ENCODE measurements at places on chromosomes 1 and 21.

GRCh38 chr1:160610569-160611242, 31.4 kb upstream of the CD84 start:
- no peak for DNase-seq

DNA sequence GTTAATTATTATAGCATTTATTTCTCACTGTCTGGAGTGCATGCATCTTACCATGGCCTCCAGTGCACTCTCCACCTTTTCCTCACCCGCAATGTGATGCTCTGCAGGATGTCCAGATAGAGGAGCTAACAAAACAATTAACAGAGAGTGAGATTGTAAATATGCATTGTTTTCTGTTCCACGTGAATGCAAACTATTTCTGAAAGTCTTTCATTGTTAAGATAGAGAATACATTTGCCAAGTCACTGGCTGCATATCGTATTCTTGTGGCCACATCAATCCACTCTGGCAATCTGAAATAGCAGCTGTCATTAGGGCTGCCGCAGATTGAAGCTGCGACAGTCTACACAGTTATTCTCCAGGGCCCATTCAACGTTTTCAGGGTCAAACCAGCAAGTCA, 143.8 kb downstream of the DUSP10 start:
- DNase-seq: no peak

DNA sequence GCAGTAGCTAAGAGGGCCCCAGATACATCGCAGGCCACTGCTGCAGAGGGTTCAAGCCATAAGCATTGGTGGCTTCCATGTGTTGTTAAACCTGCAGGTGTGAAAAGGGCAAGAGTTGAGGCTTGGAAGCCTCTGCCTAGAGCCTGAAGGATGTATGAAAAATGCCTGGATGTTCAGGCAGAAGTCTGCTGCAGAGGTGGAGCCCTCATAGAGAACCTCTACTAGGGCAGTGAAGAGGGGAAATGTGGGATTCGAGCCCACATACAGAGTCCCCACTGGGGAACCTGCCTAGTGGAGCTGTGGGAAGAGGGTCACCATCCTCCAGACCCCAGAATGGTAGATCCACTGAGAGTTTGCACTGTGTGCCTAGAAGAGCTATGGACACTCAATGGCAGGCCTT, 30.6 kb upstream of the ADGRL4 start:
- no peak for DNase-seq

DNA sequence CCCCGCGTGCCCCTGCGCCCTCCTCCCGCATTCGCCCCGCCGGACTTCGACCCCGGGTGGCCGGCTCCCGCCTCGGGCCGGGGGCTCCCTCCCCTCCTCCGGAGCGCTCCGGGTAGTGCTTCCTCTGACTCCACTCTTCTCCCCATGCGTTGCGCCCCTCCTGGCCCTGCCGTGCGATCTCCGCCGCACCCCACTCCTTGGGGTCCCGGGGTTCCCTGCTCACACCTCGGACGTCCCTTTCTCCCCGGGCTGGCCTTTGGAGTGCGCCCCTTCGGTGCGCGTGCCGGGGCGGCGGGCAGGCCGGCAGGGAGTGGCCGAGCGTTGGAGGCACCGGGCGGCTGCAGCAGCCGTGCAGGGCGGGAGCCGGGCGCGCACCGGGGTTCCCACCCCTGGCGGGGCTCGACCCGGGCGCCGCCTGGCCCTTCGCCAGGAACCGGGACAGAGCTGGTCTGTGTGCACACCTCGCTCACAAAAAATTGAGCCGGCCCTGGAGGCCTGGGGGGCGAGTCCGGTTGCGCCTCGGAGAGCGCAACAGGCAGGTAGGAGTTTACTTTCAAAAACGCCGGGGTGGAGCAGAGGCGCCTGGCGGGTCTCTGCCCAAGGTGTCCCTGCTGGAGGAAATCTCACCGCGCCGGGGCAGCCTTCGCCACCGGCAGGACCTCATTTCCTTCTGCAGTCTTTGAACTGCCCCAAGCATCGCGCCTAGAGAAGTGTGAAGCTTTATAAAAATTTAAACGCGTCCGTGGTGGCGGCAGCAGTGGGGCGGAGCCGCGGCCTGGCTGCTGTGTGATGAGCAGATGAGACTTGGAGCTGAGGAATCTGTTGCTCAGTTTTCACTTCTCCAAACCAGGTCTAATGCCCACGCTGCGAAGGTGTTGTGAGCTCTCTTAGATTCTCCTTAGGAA, 650 bp downstream of the VANGL1 start:
- peak; percentile 2 for DNase-seq

DNA sequence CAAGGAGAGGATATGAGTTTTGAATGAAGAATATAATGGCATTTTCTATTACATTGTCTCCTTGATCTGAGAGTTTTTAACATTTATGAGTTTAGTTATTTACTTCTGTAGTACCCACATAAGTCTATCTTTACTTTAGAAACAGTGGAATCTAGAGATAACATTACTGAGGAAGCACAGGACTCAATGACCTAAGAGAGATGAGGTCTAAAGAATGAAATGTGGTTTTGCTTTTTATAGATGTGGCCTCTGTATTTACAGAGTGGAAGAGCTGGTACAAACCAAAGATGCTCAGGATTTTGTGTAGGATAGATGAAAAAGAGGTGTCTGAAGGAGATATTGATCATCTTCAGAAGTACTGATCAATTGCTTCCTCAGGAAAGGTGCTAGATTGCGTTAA, 177.3 kb downstream of the KCTD3 start:
- DNase-seq: no peak

- DNase-seq: no peak
These were observed 36.0 kb downstream of the CENPF start for GRCh38 chr1:214638997-214639396.

GRCh38 chr1:65378247-65378946, 42.1 kb upstream of the LEPR start:
- DNase-seq: no peak

DNA sequence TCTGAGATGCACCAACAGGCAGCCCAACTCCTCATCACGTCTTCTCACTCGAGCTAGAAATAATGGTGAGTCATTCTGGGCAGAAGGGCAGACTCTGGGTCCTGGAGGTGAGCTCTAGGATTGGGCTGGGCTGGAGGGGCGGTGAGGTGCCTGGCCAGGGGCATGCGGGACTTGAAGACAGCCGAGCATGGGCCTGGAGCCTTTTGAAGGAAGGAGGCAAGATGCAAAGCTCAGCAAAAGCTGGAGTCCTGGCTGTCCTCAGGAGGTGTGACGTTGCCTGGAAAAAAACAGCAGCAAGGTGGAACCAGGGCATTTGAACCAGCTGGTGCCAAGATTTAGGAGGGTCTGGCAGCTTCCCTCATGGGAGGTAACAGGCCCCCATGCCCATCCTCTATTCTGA, 712 bp downstream of the KCNA2 start:
- DNase-seq: no peak

DNA sequence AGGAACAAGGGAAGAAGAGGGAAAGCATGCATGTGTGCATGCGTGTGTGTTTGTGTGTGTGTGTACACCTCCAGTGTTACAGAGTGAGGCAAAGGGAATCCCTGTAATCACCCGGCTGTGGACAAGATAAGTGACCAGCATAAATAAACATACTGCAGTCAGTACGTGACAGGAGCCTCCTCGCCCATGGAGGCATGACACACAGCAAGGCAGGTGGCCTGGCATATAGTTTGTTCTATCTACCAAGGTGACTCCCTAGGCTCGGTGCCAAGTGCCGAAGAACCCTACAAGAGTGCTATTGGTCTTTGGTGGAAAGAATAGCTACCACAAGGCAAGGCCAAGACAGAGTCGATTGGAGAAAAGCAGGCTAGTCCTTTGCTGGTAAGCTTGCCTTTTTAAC, 31.7 kb upstream of the HEATR1 start:
- no peak for DNase-seq

- DNase-seq: no peak
These were observed 6.8 kb downstream of the NCF2 start for GRCh38 chr1:183583466-183583865.

- no peak for DNase-seq
These were observed 35.0 kb downstream of the INKA2 start for GRCh38 chr1:111704240-111704639.

GRCh38 chr1:15410884-15411245, 1.2 kb downstream of the EFHD2 start:
- DNase-seq: no peak

- no peak for DNase-seq
These were observed 80.2 kb upstream of the ACTL8 start for GRCh38 chr1:17674726-17675500.

DNA sequence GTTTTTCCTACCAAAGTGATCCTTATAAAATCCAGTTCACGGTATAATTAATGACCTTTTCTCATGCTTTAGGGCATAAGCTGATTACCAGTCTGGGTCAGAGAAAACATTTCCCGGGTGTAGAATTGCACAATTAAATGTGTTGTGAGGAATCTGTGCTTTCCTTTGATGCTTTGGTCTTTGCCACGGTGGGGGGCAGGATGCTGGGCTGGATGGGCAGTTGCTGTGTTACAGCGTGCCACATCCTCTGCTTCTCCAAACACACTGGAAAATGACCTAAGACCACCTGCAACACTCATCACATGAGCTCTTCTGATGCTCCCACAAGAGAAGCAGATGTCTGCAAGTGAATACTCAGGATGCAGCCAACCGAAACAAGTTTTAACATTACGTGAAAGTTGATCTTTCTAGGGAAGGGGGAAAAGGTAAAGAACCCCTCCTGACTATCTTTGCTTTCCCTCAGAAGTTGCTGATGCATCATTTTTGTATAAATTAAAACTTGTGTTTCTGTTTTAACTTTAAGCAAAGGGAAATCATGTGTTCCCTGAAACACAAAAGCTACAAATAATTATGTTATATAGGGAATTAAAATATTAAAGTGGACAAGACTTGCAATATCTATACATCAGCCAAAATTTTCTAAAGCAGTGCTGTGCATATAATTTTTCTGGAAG, 515.3 kb upstream of the NR5A2 start:
- no peak for DNase-seq

- no peak for DNase-seq
These were observed 144.7 kb upstream of the SPATA6 start for GRCh38 chr1:48616710-48617109.

- no peak for DNase-seq
These were observed 61.1 kb upstream of the C1orf87 start for GRCh38 chr1:60134716-60135115.

GRCh38 chr1:29169976-29170375, 11.7 kb downstream of the SRSF4 start:
- DNase-seq: no peak

DNA sequence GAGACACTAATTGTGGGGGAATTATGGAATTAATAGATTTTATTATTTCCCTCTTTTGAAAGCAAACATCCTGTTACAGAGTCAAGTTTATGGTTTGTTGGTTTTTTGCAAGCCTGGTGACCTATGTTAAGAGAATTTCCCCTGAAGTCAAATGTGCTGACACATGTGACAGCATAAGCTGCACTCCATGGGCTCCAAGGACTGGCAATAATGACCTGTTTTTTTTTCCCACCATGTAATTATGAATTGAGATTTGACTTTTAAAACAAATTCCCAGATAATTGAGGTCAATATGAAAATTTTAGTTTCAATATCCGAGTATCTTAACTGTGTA, 242.5 kb upstream of the SGIP1 start:
- no peak for DNase-seq

GRCh38 chr1:23400324-23401114, 24.0 kb downstream of the TCEA3 start:
- no peak for DNase-seq

DNA sequence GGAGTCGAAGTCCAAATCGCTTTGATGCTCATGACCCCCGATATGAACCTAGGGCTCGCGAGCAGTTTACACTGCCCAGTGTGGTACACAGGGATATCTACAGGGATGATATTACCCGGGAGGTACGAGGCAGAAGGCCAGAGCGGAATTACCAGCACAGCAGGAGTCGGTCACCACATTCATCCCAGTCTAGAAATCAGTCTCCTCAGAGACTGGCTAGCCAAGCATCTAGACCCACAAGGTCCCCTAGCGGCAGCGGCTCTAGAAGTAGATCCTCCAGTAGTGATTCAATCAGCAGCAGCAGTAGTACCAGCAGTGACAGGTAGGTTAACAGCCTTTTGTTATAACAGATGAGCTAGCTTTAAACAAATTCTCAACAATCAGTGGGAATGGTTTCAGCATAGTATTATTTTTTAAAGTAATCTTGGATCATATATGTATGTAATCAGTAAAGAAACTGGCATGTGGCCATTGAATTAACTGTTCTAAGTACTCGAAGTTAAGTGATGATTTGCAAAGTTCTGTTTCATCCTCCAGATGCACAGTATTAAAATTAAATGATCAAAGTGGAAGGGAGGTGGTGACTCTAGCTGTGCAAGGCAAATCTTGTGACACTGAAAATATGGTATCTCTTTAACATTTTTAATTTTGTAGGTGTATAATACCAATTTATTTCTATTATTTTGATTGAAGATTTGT, 29.0 kb downstream of the SPEN start:
- DNase-seq: no peak

DNA sequence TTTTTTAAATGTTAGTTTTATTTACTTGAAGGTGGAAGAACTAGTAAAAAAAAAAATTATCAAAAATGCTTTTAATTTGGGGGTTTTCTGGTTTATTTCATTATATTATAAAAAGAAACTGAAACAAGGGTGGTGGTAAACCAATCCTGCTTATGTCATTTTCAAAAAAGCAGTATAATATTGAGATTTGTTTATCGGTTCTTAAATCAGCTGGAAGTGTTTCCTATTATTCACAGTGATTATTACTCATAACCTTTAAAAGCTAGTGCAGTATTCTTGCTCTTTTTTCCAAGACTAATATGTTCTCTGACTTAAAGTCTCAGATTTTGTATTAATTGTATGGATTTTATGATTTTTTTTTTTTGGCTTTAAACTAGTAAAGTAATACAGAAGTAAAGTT, 5.4 kb upstream of the LRRC40 start:
- DNase-seq: no peak

DNA sequence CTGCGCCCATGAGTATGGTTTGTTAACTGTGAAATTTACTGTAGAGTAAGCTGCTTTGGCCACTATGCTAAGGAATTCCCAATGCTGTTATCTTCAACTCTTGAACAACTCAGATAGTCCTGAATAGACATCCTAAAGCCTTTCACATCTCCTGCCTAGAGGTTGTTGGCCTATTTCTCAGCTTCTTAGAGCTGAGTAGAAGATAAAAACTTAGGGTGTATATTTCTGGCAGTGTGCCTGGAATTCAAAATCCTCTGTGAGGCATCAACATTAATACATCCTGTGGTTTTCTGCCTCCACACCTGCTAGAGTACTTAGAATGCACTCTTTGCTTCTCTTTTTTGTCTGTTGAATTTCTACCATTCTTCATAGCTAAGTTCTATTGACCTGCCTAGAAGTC, 45.8 kb upstream of the RC3H1 start:
- no peak for DNase-seq
